ENCODE measurements at places on chromosomes 4 and X. TPM values are rescaled to one million over a fixed set of nuclear protein-coding genes. Genes with fewer than 3 reads are reported as not detected.

DNA sequence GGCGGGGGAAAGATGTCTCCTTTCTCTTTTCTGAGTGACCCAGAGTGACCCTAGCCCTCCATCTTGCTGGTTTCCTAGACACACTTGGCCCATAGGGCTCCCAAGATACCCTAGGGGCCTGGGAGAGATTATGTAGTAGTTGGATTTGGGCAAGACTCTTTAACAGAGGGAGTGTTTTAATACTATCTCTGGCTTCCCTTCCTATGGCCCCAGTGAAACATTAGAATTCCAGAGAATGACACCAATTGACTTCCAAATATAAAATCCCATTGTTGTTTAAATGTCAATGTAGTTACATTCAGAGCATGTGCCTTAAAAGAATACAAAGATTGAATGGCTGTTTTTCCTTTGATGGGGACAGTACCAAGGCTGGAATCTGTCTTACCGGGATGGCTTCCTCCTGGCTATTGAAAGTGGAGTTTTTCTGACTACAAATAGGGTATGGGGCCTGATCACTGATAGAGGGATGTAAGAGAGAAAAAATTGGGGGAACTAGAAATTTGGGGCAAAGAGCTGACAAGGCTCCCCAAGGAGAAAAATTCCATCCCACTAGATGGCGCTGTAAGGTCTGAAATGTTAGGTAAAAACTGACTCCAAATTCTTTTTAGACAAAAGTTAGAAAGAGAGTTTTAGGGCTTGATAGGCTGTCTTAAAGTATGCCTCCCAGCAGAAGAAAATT lies 10.7 kb downstream of the TENT5D start:
- peak; percentile 8 for DNase-seq

- no peak for DNase-seq
Observed at GRCh38 chr4:140427919-140428471, 547 bp upstream of the CLGN start.

DNA sequence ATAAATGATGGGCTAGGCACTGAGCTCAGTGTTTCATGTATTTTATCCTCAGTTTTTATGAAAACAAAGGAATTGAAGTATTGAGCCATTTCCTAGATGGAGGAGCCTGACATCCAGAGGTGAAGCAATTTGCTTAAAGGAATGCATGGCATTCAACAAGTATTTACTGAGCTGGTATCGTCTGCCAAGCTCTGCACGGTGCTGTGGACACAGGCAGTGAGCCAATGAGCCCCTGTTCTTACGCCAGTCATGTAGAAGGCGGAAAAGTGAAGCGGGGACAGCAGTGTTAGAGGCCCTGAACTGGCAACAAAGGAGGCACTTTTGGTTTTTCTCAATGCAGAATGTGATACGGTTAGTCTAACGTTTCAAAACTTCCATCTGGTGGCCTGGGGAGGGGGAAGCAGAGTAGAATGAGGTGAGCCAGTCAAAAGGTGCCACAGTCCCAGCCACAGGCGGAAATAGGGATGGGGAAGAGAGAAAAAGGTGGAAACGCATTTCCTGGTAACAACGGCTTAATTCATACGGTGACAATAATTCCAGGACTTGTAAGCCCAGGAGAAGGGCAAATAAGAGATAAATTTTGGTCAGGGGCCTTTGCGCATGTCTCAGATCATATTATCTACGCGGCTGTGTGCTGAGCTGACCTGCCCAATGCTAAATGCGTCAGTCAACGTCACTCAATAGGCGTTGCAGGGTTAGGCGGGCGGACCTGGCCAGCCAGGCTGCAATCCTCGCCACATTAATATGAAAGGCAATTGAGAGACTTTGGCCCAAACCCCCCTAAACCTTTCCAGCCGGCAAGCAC lies 133.9 kb downstream of the AFAP1 start:
- DNase-seq = no peak

The PABPC1L2A gene
- total RNA-seq = not detected

GRCh38 chr4:175787546-175787945 lies 24.5 kb downstream of the GPM6A start:
- DNase-seq = no peak

DNA sequence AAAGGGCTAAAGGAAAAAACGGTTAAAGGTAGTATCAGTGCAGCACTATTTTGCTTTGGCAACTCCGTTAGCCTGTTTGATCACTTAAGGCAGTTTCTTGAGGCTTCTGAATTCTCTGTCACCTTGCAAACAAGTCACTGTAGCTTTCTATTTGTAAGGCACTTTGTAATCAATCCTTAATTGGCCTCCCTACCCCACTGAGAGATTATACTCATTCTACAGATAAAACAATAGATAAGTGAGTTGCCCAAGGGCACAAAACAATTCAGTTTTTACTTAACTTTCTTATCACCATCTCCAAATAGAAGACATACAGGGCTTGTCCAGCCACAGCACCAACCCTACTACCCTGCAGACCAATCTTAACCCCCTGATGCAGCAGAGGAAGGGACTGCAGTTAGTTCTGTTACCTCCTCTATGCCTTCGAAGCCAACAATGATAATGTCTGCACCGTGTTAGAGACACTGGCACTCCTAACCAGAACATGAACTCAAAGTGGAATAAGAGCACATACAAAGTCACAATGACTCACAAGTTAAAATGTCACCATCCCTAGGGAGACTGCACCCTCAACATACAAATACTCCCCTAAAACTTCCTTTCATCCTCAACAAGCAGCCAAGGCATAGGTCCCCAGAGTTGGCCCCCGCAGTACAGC lies 1.7 kb downstream of the TMEM185A start:
- no peak for DNase-seq

The PCGF3 gene
- 22.5 TPM for total RNA-seq

GRCh38 chr4:139676365-139676764 lies 10.7 kb downstream of the MGST2 start:
- DNase-seq = no peak

DNA sequence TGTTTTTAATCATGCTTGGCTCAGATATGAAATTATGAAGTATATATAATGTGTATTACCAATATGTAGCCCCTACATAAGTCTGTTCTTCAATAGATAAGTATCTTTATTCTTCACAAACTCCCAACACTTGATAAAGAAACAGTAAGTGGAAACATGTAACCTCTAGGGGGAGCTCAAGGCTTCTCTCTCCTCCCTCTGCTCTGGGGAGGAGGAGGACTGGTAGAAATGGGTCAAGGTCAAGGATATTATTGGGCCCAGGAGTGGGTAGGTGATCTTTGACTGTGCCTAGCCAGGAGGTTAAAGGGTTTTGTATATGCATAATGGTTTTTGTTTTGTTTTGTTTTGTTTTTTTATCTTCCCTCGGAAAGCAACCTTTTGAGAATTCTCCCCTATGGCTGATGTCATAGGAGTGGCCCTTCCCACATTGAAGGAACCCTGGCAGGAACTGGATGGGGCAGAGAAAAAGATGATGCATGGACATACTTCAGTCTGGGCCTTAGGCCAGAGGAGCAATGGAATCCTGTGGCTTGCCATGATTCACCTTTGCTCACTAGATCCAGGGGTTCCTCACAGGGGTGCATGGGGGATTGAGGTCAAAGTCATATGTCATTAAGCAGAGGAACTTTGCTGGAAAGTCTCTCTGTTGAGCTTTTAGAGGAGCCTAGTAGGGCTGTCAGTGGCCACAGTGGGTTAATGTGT lies 460.3 kb downstream of the MID1IP1 start:
- DNase-seq = peak; percentile 25

DNA sequence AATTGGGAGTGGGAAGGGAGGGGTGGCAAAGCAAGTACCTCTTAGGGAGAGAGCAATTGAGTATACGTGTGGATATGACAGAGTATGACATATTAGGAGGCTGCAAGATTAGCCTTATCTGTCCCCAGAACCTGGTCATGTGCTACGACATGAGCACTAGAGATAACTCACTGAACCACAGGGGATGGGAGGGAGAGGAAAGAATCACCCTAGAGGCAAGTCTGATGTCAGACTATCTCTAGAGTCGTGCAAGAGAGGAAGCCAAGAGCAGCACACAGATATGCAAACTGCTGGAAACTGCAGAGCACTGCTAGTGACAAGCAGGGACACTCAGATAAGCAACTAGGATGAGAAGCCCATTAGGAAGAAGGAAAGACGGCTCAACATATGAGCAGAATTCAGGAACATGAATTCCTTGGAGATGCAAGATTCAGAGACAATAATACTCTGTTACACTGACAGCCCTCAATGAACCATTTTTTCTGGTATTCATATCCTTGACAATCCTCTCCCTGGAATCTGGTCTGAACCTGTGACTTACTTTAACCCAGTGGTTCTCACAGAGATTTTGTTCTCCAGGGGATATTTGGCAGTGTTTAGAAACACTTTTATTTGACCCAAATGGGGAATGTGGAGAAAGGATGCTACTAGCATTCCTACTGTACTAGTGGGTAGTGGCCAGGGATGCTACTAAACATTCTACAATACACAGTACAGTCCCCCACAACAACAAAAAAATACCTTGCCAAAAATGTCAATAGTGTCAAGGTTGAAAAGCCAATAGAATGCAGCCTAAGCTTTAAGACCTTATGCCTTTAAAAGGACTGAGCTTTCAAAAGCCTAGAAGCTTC lies 84.0 kb upstream of the BMP2K start:
- DNase-seq = no peak

- no peak for DNase-seq
Observed at GRCh38 chr4:29336861-29337260, 1383.3 kb upstream of the PCDH7 start.

GRCh38 chr4:102817021-102817605 lies 10.2 kb downstream of the UBE2D3 start:
- DNase-seq = no peak

The ASB5 gene
- total RNA-seq = not detected

GRCh38 chr4:27763830-27764525 lies 903.3 kb downstream of the STIM2 start:
- no peak for DNase-seq

DNA sequence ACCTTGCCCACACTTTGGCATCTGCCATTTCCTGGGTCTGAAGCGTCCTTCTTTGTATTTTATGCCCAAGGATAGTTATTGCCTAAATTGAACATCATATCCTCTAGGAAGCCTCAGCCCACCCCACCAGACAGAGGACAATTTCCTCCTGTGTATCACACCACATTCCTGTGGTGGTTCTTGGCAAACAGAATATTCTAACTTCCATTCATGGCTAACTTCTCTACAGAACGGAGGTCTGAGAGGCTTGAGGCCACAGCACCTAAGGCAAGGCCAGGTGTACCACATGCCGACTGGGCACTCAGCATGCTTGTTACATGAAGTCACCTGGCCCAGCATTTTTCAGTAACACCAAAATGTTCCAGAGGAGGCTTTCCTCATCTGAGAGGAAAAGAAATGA lies 42.4 kb downstream of the CD99L2 start:
- no peak for DNase-seq

The TRIM75 gene
- total RNA-seq = not detected

DNA sequence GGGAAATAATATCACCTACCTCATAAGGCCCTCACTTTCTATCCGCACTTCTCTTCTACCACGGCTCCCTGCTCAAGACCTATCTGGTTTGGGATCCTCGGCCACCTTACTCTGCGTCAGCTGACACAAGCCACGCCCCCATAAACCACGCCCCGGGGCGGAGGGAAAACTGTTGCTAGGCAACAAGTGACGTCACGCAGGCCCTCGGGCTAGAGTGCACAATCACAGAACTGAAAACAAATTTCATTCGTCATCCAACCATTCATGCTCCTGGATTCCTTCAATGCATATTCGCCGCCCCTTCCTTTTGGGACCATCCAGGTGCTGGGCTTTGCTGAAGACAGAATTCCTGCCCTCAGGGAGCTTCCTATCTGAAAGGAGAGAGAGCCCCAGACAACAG lies 66.3 kb downstream of the SMC1A start:
- DNase-seq = peak; percentile 20

The QRFPR gene
- not detected for total RNA-seq

The INTS6L gene
- total RNA-seq = 26.0 TPM

- DNase-seq = no peak
Observed at GRCh38 chr4:111635646-111636045, 509.6 kb upstream of the FAM241A start.

DNA sequence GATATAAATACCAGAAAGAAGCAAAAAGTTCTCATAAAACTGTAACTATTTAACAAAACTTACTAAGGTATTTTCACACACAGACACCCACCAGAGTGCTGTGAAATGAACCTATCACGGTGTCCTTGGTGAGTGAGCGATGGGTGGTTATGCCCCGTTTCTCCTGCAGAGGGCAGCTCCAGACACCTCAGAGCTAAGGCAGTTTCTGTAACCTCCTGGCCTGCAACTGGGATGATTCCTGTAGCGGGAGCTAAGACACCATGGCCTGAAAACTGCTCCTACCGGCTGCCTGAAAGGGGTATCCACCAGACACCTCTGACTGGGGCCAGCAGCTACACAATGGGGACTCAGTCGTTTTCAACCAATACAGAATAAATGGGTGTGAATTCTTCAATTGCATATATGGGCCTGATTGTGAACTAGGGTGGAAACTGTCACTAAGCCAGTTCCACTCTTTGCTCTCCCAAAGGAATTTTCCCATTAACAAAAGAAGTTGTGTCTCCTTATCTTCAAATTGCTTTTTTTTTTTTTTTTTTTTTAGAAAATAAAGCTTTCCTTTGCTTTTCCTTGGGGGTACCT lies 2375.8 kb upstream of the TENM3 start:
- peak; percentile 55 for DNase-seq

DNA sequence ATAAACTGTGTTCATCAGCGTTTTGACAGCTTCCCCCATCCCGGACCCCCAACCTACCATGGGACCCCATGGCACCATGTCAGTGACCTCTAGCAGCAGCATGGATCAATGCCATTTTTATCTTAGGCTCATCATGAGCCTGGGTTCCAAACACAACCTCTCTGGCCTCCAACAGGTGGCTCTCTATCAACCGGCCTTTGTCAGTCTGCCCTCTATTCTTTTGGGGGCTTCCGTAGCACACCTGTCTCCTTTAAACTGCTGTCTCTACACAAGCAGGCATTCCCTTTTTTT lies 721 bp upstream of the TMEM150C start:
- no peak for DNase-seq

DNA sequence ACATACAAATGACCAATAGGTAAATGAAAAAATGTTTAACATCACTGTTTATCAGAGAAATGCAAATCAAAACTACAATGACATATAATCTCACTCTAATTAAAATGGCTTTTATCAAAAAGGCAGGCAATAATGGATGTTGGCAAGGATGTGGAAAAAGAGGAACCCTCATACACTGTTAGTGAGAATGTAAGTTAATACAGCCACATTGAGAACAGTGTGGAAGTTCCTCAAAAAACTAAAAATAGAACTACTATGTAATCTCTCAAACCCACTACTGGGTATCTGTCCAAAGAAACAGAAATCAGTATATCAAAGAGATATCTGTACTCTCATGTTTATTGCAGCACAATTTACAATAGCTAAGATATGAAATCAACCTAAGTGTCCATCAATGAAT lies 165.9 kb upstream of the HHIP start:
- DNase-seq = no peak

DNA sequence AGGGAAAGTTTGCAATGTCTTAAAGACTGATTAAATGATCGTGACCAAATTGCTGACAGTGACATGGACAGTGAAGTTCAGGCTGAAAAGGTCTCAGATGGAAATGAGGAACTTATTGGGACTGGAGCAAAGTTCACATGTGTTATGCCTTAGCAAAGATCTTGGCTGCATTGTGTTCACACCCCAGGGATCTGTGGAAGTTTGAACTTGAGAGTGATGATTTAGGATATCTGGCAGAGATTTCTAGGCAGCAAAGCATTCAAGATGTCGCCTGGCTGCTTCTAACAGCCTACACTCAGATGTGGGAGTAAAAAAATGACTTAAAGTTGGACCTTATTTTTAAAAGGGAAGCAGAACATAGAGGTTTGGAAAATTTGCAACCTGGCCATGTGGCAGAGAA lies 21.4 kb downstream of the SCARB2 start:
- DNase-seq = no peak
